ENCODE measurements at places on chromosomes 4 and X.

DNA sequence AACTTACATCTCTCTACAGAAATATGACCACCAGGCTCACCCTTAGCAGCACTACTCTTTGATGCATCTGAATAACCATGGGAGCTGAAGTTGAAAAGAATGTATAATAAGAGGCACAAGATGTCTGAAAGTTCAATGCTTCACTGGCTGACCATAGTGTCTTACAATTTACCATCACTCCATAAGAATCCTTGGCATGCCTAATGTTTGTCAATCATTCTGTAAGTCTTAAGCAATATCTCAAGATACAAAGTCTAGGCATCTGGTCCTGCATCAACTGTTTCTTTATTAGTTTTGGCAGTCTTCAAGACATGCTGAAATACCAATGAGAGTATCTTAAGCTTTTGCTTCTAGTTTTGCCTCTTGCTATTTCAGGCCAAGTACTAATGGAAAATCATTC lies 755.5 kb downstream of the STIM2 start:
- peak; percentile 72 for DNase-seq

DNA sequence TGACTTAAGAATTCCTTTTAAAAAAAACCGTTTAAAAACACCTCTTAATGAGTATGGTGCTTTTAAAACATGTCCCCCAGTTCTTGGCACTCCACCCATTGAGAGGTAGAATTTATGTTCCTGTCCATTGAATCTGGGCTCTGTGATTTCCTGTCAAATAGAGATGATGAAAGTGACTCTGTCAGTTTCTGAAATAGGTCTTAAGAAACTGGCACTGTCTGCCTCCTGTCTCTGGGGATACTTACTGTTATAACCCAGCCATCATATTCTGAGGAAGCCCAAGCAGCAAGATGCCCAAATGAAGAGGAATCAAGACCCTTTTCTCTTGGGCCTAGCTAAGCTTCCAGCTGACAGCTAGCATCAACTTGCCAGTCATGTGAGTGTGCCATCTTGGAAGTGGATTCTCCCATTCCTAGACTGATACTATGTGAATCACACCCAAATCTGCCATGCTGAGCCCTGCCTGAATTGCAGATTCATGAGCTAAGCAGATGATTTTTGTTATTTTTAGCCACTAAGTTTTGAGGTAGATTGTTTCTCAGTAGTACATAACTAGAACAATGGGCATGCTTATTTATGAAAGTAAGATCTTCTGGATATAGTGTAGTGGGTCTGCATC lies 22.8 kb downstream of the C4orf54 start:
- no peak for DNase-seq

- DNase-seq, result no peak
Observed at GRCh38 chr4:78779280-78779679, 3.1 kb downstream of the BMP2K start.

GRCh38 chrX:19342331-19342906 lies 1.3 kb upstream of the PDHA1 start:
- peak; percentile 18 for DNase-seq

DNA sequence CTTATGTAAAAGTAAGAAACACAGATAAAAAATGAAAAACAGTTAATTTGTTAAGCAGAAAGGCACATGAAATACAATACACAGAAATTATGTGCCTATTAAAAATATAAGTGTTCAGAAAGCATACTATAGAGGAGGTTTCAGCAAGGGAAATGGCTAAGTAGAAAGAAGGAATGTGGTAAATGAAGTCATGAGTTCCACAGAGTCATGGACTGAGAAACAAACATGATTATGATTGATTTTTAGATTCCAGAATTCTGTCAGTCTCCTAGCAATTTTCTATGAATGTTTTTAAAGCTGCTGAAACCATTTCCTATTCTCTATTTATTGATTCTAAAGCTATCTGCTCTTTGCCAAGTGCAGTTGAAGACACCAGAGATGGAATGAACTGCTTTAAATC lies 1398.4 kb downstream of the ARAP2 start:
- peak; percentile 41 for DNase-seq

DNA sequence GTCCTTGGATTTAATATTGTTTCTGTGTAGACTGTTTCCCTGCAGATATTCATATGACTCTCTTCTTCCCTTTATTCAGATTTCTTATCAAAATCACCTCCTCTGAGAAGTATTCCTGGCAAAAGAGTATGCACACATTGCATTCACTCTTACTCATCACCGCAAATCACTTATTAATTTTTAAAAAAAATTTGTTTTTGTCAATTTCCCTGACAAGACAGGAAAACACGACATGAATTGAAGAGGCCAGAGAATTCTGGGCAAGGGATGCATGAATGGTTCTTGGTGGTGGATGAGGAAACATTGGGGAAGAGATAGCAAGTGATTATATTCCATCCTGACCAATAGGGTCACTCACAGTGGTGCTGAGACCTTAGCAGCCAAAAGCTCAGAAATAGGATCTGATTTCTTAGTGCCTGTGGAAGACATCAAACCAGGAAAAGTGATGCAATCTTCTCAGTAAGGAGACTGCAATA lies 522.5 kb upstream of the AGA start:
- peak; percentile 82 for DNase-seq

GRCh38 chr4:38762560-38762959 lies 20.2 kb downstream of the TLR10 start:
- DNase-seq, result no peak

- no peak for DNase-seq
Observed at GRCh38 chrX:42943051-42943974, 165.3 kb upstream of the PPP1R2C start.

DNA sequence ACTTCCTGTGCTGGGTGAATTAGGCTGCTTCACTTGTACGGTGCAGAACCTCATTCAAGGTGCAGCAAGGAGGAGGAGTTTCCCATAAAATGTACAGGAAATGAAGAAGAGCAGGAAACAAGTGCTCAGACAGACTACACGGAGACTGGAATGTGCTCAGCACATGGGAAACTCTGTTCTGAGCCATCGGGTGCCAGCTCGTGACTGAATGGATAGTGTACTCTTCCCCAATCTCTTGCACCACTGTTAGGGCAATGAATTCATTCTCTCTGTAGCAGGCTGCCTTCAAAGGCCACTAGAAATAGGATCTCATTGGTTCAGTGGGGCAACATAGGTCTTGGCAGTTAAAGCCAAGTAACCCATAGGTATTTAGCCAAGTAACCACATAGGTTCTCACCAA lies 200.0 kb upstream of the LDB2 start:
- no peak for DNase-seq

DNA sequence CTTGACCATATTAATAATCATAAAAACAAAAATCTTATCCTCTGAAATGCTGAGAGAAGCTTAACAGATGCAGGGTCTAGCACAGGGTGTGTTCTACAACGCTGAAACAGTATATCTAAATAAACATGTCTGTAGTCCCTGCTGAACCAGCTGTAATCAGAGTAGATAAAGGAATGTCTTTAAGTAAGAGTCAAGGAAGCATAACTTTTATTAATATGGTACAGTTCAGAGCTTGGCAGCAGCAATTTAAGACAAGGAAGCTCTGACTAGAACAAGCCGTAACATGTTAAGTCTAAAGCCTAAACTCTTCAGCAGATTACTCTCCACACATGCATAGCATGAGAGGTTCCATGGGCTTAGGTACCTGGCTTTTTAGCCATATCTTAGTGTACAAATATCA lies 36.1 kb downstream of the NFKB1 start:
- no peak for DNase-seq

DNA sequence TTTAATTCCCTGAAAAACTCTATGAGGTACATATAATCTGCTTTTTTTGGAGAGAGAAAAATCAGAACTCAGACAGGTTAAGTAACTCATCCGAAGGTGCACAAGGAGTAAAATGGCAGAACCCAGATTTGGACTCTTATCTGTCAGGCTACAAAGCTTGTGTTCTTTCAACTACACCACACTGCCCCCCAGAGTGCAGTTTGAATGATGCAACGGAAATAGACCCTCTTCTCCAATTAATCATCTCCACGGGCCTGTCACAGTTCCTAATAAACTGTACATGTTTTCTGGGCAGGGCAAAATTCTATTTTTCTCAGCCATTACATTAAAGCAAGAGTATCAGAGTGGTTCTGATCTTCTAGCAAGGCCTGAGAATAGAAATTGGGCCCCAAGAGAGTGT lies 35.3 kb upstream of the DCX start:
- peak; percentile 6 for DNase-seq

DNA sequence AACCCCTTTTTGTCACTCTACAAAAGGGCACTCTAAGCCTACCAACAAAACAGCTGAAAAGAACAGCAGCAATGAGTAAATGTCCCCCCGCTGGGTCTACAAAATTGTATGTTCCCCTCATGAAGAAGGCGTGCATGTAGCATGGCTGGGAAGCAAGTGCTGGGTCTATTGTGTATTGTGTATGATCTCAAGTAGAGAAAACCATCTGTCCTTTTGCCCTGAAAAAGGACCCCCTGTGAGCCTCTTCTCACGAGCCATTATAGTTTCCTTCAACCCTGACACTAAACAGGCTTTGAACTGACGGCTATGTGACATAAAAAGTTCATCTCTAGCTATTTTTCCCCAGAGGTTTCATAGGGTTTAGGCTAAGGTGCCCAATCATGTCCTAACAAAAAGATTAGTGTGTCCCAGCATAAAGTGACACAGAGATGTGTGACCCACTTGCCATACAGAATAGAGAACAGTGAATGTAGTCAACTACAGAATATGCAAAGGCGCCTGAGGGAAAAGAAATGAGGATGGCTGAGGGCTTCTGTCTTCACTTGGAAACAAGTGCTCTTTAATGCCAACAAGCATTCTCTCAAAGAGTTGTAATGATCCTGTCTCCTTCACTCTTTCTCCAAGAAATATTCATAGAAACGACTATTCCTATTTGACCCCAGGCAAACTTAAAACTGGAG lies 27.3 kb downstream of the COL25A1 start:
- DNase-seq, result no peak

GRCh38 chr4:1232661-1233621 lies 16.0 kb downstream of the CTBP1 start:
- DNase-seq, result no peak

GRCh38 chrX:63581398-63581797 lies 203.6 kb downstream of the ARHGEF9 start:
- DNase-seq, result no peak

DNA sequence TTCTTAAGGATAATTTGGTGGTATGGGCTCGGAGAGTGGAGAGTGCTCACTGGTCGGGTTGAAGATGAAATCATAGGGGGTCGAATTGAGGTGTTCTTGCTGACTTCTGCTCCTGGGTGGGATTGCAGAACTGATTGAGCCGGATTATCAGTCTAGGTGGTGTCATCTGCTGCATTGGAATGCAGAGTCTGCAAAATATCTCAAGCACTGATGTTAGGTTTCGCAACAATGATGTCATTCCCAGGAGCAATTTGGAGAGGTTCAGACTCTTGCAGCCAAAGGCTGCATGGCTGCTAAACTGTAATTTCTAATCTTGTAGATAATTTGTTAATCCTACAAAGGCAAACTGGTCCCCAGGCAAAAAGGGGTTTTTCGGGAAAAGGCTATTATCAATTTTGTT lies 67.7 kb downstream of the RHOH start:
- peak; percentile 77 for DNase-seq

GRCh38 chr4:181608181-181608580 lies 635.0 kb upstream of the TENM3 start:
- DNase-seq, result peak; percentile 52

- DNase-seq, result no peak
Observed at GRCh38 chrX:107674480-107675364, 46.4 kb downstream of the PRPS1 start.

GRCh38 chr4:111798840-111799239 lies 346.4 kb upstream of the FAM241A start:
- no peak for DNase-seq

- DNase-seq, result no peak
Observed at GRCh38 chrX:71215338-71215912, 7.6 kb upstream of the GJB1 start.

DNA sequence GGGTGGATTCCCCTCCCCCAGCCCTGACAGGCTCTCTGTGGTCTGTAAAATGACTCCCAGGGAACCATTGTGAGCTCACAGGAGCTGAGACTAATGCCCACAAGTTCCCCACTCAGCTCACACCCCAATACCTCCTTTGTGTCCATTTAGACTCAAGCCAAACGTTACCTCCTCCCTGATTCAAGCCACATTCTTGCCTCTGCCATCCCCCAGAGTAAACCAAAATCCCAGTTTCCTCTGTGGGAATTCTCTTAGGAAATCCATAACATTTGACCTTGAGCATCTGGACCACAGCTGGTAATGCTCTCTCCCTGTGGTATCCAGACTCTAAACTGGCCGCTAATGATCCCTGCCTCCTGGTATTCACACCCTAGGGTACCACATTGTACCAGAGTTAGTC lies 26.3 kb upstream of the KDM5C start:
- DNase-seq, result peak; percentile 38

GRCh38 chr4:106366026-106366425 lies 2.6 kb downstream of the GIMD1 start:
- DNase-seq, result peak; percentile 71

DNA sequence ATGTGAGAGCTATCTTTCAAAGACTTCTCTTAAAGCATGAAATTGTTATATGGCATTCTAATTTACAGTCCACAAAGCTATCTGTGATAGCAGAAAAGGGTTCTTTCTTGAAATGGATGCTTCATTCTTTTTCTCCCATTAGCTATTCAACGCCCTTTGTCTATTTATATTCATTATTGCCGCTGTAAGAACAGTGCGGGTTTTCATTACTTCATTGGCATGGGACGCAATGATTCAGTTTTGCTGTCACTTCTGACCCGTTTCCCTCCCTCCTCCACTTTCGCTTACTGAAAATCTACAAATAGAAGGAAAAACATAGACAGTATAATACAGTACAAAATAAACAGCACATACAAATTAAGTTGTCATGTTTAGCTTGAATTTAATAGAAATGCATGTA lies 394.6 kb downstream of the PCDH7 start:
- no peak for DNase-seq

DNA sequence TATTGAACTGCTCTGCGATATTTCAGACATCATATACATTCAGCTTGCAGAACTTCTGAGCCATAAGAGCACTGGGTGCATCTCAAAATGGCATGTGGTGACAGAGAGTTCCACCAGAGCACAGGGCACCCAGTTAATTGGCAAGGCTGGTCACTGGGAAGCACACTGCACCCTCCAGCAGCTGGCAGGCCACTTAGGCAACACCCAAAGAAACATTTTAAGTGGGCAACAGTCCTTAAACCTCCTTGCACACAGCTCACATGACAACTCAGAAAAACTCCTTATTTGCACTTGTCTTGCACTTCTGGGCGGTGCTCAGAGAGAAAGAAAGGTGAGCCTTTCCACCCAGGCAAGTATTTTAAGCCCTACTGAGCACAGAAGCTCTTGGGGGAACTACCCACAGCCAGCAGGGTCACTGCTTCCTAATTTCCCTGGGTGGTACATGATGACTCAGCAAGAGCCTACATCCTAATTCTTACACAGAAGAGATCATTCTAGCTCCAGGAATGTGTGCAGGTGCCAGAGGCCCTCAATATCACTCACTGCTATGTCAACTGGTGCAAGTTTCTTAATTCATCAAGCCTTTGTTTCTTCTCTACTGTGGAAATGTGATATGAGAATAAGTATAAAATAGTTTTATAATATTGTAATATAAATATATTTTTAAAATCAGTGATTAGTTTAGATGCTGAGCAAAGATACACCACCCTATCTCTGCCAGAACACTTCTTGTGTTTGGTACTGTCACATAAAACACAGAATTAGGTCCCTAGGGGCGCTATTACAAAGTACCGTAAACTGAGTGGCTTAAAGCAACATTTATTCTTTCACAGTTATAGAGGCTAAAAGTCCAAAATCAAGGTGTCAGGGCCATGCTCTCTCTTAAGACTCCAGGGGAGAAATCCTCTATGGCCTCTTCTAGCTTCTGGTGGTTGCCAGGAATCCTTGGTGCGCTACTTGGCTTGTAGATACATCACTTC lies 155.1 kb upstream of the PPARGC1A start:
- DNase-seq, result no peak

GRCh38 chr4:173991316-173991715 lies 292.2 kb downstream of the FBXO8 start:
- DNase-seq, result no peak
